Right ventricle myocardium superior (tissue), 1 donor: ENCODE measurements at places on chromosomes 1 and 21. TPM values are rescaled to one million over a fixed set of nuclear protein-coding genes. Genes with fewer than 3 reads are reported as not detected.

Gene TFF2
- not detected for total RNA-seq

Gene CATSPERE
- 0.65 TPM for total RNA-seq

Gene TMEM125
- not detected for total RNA-seq

Gene NPL
- total RNA-seq, result 5.3 TPM

Gene OR2T35
- total RNA-seq, result not detected

Gene HPCA
- total RNA-seq, result not detected

Gene FLG2
- total RNA-seq, result not detected

Gene PRKCZ
- 13.5 TPM for total RNA-seq

Gene ANKRD35
- 1.1 TPM for total RNA-seq

Gene MROH7
- total RNA-seq, result 4.5 TPM

Gene HORMAD1
- total RNA-seq, result not detected

Gene HAO2
- total RNA-seq, result not detected

Gene RBM11
- not detected for total RNA-seq

Gene BARHL2
- total RNA-seq, result not detected

Gene TCHH
- total RNA-seq, result not detected

Gene EPHB2
- 2.7 TPM for total RNA-seq

Gene CTBS
- 5.0 TPM for total RNA-seq

Gene KRTAP21-2
- not detected for total RNA-seq

Gene MDM4
- 24.2 TPM for total RNA-seq

Gene PEX11B
- 22.3 TPM for total RNA-seq

Gene E2F2
- 0.35 TPM for total RNA-seq

Gene GJC2
- 1.6 TPM for total RNA-seq

Gene PKLR
- total RNA-seq, result not detected

Gene CDCA8
- 0.46 TPM for total RNA-seq

Gene MRPL20
- 144 TPM for total RNA-seq

Gene NUDT4B
- 0.38 TPM for total RNA-seq

Gene TBX19
- total RNA-seq, result 0.40 TPM

Gene TNFAIP8L2
- total RNA-seq, result 1.5 TPM

Gene NTRK1
- 2.5 TPM for total RNA-seq

Gene FMO1
- 0.54 TPM for total RNA-seq

Gene HSD3B2
- total RNA-seq, result not detected

Gene TMEM53
- 8.1 TPM for total RNA-seq

Gene GABRD
- 0.43 TPM for total RNA-seq

Gene KRTAP12-2
- total RNA-seq, result not detected

Gene MTMR11
- total RNA-seq, result 2.0 TPM

Gene GJB3
- total RNA-seq, result not detected

Gene KIF26B
- 2.4 TPM for total RNA-seq

Gene C21orf58
- total RNA-seq, result 1.0 TPM

Gene S100A1
- 2,267 TPM for total RNA-seq

Gene PIGR
- total RNA-seq, result 0.13 TPM

Gene BECN2
- total RNA-seq, result not detected

Gene VWA5B1
- 0.13 TPM for total RNA-seq

Gene LENEP
- not detected for total RNA-seq

Gene CYP2J2
- 50.6 TPM for total RNA-seq

Gene OR2AK2
- not detected for total RNA-seq

Gene LCE1B
- total RNA-seq, result not detected

Gene LRRC40
- total RNA-seq, result 10.2 TPM

Gene RIPK4
- 0.08 TPM for total RNA-seq

Gene C1orf226
- 5.3 TPM for total RNA-seq

Gene RHCE
- total RNA-seq, result 1.0 TPM

Gene ALX3
- total RNA-seq, result not detected

Gene GBP6
- total RNA-seq, result 0.13 TPM

Gene KRTAP7-1
- not detected for total RNA-seq

Gene DNAJC28
- total RNA-seq, result 5.7 TPM
